NCI-H1417 (cell line): ENCODE measurements at places on chromosomes 1 and 21.

DNA sequence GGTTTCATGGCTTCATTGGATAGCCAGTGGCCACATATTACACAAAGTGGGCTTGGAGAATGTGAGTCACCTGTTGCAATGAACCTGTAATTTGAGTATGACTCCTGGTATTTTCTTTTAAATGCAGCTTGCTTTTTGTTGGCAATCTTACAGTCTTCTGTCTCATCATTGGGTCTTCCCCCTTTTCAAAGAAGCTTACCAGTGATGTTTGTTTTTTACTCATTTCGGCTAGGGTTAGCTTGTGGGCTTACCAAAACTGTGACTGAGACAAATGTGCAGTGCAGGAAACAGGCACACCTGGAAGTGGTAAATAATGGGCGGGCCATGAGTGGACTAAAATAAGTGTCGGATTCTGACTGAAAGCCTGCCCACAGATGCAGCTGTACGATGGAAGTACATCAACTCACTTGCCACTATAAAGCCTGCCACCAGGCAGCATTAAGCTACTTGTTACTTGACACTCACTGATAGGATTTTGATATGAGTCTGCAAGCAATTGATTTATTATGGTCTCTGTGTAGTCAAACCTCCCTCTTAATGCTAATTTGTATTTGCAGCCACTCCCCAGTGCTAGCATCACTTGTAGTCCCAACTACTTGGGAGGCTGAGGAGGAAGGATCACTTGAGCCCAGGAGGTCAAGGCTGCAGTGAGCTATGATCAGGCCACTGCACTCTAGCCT lies 4.2 kb downstream of the HHAT start:
- peak; percentile 51 for DNase-seq

- DNase-seq, result no peak
Measured at GRCh38 chr1:94797291-94797690, 22.9 kb upstream of the SLC44A3 start.

DNA sequence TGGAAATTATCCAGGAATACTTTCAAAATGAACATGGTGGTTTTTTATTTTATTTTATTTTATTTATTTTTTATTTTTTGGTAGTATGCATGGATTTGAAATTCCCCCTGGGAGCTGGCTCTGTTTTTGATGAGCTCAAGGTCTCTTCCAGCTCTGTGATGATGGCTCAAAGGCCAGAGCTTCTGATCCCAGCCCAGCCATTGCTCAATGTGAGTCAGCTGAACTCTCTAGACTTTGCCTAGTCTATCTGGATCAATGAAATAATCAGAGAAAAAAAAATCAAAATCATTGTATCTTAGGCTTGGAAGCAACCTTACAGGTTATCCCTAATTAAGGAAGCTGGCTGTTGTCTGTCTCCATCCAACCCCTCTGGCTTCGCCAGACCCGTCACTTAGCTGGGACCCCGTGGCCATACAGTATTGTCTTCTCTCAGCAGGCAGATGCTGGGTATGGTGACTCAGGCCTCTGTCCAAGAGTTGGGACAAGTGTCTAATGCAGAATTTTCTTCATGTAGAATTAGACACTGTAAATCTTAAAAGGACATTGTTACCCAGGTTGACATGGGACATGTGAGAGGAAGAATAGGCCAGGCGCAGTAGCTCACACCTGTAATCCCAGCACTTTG lies 90.2 kb upstream of the LPGAT1 start:
- DNase-seq, result no peak

DNA sequence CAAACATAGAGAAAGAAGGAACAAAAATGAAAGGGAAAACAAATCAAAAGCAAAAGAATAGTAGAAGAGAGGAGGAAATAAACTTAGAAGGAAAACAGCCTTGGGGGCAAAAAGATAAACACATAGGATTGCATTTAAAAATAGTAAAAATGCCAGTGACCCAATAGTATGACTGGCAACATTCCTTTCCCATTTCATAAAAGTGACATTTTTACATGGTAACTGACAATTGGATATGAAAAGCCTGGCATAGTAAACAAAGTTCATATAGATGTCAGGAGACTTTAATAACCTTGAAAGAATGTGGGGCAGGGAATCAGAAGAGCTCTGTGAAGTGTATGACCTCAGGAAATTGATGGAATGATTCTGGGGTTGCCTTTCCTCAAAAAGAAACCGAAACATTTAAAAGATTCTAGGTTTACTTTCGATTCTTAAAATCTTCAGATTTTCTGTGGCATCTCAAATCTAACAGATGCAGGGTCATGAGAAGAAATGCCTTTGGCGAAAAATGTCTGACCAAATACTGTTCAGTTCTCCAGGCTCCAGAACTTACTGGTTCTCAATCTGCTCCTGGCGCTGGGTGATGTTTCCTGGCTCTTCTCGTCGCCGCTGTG lies 33.7 kb downstream of the SPTA1 start:
- DNase-seq, result no peak

DNA sequence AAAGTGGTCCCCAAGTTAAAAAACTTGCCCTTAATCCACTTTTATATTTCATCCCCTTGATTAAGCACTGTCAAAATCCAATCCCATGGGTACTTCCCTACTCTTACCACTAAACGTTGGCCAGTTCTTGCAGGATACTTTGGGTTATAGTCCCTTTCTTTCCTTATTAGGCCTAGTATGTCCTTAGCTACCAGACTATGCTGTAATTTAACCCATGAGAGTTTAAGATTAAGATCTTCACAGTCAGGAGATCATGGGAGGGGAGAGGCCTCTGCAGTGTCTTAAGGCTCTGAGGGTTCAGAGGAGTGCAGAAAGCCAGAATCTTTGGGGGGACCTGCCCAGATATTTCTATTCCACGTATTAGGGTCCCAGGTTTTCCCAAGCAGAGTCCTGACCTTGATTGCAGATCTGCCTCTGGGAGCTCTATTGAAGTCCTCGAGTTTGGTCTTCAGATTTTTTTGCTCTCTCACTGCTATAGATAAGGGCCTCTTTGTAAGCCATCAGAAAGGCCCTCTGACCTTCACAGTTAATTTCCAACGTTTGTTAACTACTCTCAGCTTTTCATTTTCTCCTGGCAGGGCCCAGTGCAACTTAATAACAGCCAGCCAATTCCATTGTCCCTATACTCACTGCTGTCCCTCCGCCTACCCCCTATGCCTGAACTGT lies 9.0 kb upstream of the CGN start:
- DNase-seq, result no peak
